Stimulated activated CD4-positive, alpha-beta T cell treated with anti-CD3 and anti-CD28 coated beads, Interleukin-4, amount 100 ng/mL, for 4 hours (primary cell): ENCODE measurements at places on chromosomes 5 and 9.

GRCh38 chr9:14383294-14383693, 69.4 kb upstream of the NFIB start:
- DNase-seq = no peak

DNA sequence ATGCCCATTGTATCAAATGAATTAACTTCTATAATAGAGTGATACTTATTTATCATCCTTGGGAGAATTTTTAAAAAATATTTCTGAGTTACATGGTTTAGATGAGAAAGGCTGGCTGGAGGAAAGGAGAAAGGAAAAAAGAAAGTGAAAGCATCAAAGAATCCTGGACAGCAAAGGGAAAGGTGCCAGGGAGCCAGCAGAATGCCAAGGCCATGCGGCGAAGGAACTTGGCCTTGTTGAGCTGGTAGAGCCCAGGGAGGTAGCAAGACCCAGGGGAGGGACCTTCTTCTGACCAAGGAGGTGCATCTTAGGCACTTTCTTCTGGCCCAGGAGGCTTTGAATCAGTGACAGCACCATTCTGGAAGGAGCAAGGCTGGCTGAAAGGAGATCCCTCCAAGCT, 240.5 kb downstream of the ENC1 start:
- DNase-seq = no peak

DNA sequence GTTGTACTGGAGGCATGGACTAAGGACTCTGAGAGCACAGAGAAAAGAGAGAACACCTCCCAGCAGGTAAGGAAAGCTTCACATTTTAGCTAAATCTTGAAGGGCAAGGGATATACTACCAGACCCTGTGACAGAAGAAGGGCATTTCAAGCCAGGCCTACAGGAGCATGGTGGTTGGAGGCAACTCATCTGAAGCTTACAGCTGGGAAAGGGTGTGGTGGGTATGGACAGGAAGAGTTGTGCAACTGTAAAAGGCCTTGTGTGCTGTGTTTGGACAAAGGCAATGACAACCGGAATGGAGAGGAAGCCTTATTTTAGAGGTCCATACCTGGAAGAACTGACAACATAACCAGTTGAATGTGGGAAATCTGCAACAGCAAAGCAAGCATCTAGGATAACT, 31.2 kb downstream of the NIPSNAP3B start:
- DNase-seq = no peak

DNA sequence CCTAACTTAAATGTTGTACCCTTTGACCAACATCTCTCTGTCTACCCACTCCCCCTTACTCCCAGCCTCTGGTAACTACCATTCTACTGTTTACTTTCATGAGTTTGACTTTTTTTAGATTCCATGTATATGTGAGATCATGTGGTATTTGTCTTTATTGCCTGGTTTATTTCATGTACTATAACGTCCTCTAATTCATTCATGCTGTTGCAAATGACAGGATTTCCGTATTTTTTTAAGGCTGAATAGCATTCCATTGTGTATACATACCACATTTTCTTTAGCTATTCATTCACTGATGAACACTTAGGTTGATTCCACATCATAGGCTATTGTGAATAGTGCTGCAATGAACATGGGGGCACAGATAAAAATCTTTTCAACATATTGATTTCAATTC, 11.8 kb upstream of the NDUFB6 start:
- DNase-seq = no peak

DNA sequence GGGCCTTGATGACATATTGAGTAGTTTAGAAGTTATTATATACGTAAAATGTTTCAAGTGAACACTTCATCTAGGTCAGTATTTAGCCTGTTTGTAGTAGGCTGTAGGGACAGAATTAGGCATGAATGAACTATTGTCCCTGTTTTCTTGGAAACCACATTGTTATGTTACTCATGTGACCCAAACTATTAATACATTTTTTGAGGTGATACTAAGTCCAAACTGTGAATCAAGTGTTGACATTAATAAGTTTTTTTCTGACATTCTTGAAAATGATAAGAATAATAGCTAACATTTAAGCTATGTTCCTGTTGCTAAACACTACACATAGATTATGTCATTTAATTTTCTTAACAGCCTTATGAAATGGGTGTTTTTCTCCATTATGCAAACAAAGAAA, 1642.7 kb upstream of the WWC1 start:
- no peak for DNase-seq
